ENCODE measurements at places on chromosomes 7 and 10.

DNA sequence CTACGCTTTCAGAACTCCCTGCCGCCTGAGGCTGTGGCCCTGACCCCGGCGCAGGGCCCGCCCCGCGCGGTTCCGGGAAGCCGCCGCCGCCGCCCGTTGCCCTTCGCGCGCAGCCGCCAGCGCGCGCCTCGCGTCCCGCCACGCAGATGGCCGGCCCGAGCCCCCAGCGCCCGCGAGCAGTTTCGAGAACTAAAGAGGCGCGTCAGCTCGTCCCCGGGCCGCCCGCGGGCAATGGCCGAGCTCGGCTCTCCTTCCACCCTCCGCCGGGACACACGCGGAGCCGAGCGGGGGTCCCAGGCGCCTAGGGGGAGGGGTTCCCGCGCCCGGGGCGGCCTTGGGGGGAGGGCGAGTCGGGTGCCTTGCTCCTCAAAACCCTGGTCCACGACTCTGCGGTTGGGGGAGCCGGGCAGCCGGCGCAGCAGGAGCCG lies 1.8 kb downstream of the HNRNPF start:
- peak; percentile 26 for DNase-seq

DNA sequence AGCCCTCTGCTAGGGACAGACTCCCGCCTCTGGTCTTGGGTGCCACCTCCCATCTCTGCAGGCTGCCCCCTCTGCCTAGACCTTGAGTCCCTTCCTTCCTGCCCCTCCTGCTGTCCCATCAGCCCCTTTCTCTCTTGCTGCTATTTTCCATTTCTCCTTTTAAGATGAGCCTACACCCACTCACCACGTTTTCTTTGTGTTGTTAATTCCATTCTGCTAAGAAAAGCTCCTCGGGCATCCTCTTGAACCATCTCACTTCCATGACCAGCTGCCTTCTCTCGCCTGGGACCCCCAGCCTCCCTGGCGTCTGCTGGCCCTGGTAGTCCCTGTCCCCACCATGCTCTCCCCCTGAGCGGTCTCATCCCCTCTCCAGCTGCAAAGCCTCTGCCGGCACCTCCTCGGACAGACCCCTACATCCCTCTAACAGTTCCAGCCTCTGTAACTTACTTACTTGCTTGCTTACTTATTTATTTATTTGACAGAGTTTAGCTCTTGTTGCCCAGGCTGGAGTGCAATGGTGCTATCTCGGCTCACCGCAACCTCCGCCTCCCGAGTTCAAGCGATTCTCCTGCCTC lies 95.8 kb upstream of the SH2B2 start:
- DNase-seq: no peak

DNA sequence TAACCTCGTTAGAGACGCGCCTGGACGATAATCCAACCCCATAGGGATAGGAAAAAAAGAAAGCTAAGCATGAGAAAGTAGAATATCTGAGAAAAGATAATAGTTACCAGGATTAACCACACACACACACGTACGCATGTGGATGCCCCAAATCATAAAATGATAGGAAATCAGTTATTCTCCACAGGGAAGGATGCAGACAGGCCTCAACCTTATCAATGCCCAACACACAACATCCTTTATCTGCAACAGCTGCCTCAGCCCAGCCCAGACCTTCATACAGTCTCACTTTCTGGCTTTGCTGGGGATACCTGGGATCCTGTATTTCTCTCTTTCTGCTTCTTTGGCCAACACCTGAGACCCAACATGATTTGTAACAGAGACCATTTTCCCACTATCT lies 123.0 kb downstream of the NOC3L start:
- no peak for DNase-seq

DNA sequence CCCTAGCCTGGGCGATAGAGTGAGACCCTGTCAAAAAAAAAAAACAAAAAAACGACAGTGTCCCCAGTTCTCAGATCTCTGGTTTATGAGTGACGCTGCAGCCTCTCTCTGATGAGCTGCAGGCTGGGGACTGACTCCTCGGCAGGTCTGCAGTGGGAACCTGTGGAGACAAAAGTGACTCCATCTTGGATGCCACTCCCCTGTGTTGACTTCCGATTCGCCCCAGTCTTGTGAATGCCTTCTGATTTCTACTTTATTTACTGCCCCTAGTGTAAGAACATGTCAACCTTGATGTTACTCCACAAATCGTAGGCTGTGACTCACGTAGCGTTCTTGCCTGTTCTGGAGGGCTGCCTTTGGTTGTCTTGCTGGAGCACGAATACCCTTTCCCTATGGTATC lies 6.2 kb downstream of the TACR2 start:
- DNase-seq: no peak

- DNase-seq: no peak
Measured at GRCh38 chr7:90715067-90715466, 118.9 kb downstream of the CDK14 start.
